ENCODE measurements at places on chromosomes 6 and 20. TPM values are rescaled to one million over a fixed set of nuclear protein-coding genes. Genes with fewer than 3 reads are reported as not detected.

EXOC2 gene
- 26.5 TPM for total RNA-seq

ESR1 gene
- total RNA-seq, result 0.77 TPM

TCP11 gene
- not detected for total RNA-seq

FAM83B gene
- 0.16 TPM for total RNA-seq

Data from bronchial smooth muscle cell (primary cell).